ENCODE measurements at places on chromosomes 1 and 21.

- DNase-seq, result no peak
These were observed 125.8 kb downstream of the SLC45A1 start for GRCh38 chr1:8443558-8444194.

GRCh38 chr1:178576841-178577240 lies 63.9 kb downstream of the TEX35 start:
- no peak for DNase-seq

GRCh38 chr1:87331365-87332241 lies 2.9 kb downstream of the LMO4 start:
- no peak for DNase-seq

DNA sequence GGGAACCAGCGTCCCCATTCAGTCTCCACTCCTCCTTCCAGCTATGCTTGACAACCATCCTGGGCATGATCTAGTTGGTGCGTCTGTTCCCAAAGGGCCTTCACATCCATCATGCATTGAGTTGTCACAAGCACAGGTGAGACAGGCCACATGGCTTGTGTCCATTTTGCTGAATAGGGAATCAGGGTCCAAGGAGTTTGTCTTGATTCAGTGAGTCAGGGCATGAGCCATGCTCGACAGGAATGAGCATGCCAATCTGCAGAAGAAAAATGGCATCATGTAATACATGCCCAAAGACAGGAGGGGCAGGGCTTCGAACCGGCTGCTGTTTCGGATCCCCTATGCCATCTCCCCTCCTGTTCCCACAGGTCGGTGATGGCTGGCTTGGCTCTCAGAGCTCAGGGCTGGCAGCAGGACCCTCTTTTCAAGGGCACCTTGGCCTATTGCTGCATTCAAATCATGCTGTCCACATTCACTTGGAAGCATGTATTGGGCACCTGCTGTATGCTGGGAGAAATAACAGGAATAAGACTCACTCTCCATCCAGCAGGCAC lies 44.5 kb downstream of the PKP1 start:
- DNase-seq, result no peak

GRCh38 chr1:99465176-99465900 lies 180.6 kb upstream of the PALMD start:
- DNase-seq, result peak; percentile 95

DNA sequence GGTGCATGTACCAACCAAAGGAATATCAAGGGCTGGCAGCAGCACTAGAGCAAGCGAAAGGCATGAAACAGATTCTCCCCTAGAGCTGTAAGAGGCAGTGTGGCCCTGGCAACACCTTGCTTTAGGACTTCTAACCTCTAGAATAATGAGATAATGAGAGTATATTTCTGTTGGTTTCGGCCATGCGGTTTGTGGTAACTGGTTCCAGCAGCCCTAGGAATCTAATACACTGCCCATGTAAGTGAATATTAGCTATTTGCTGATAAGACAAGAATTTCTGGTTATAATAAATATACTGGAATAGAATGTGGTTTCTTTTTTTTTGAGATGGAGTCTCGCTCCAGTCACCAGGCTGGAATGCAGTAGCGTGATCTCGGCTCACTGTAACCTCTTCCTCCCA lies 199.4 kb downstream of the GABPA start:
- no peak for DNase-seq

GRCh38 chr1:21257431-21258135 lies 32.7 kb downstream of the ECE1 start:
- no peak for DNase-seq

- DNase-seq, result no peak
These were observed 81.4 kb upstream of the CASZ1 start for GRCh38 chr1:10877894-10878293.

GRCh38 chr21:42350927-42351426 lies at the start of gene TFF2:
TSS of gene TFF2 (minus strand) at chr21:42350994. CDS start at chr21:42350957, 37 bp downstream.
- DNase-seq, result no peak

DNA sequence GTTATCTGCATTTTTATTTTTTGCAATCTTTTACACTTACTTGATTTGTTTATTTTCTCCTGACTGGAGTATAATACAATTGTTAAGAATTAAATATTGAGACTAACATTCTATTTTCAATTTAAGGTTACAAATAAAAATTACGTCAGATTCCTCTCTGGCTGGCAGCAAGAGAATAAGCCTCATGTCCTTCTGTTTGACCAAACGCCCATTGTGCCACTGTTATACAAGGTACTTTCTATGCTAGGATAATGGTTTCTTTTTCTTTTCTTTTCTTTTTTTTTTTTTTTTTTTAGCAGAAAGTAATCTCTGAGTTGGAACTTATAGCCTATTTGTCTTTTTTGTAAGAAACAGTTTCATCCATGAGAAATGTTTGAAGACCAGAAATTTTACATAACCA lies 20.0 kb downstream of the DNAJC16 start:
- DNase-seq, result no peak

- DNase-seq, result no peak
These were observed 56.6 kb downstream of the SYT6 start for GRCh38 chr1:114097109-114097508.

DNA sequence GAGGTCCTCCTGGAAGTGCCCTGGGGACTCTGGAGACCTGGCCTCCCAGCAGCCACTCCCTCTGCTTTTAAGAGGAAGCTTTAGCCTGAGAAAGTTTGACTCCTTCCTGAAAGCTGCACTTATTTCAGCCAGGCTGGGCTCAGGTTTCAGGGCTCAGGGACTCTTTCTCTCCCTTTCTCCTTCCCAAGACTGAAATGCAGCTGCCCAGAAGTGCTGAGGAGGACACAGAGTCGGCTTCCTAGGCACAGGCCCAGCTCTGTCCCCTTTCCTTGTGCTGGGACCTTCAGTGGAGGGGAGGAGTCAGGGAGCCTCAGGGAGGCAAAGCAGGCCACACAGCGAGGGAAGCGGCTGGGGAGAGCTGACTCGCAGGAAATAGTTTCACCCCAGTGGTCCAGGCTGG lies 137.3 kb downstream of the NAV1 start:
- DNase-seq, result no peak

GRCh38 chr1:163709636-163710035 lies 387.9 kb downstream of the NUF2 start:
- no peak for DNase-seq

- DNase-seq, result no peak
These were observed 20.8 kb upstream of the PDZK1IP1 start for GRCh38 chr1:47210666-47211065.

GRCh38 chr1:161013488-161014230 lies 7.3 kb downstream of the F11R start:
- DNase-seq, result no peak

DNA sequence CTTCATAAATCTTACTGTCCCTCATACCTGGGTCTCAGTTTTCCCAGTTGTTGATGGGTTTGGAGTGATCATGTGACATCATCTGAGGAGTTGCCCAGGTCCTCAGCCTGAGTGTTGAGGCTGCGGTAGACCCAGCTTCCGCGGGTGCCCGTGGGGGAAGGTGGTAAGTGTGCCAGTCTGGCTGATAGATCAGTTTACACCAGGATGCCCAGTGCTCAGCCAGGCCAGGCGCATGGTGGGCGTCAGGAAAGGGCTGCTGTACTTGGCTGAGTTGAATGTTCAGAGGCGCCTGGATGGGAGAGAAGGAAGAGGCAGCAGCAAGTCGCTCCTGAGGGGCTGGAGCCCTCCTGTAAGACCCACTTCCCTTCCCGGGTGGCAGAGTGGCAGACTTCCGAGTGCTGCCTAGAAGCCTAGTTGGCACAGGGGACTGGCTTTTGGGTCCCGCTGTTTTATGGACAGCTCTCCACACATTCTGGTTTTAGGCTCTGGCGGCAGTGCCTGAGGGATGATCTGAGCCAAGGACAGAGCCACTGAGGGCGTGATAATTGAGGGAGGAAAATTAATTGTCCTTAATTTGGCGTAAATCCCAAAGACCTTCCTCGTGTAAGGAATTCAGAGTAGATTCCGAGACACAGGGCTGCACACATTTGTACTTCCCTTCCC lies 35.8 kb downstream of the PTPRF start:
- DNase-seq, result no peak

GRCh38 chr1:7264101-7264500 lies 478.8 kb downstream of the CAMTA1 start:
- no peak for DNase-seq

GRCh38 chr1:23530747-23531561 lies at the start of gene E2F2:
TSS of gene E2F2 (minus strand) at chr1:23531233. CDS start at chr1:23530793, 440 bp downstream.
- DNase-seq, result peak; percentile 46

DNA sequence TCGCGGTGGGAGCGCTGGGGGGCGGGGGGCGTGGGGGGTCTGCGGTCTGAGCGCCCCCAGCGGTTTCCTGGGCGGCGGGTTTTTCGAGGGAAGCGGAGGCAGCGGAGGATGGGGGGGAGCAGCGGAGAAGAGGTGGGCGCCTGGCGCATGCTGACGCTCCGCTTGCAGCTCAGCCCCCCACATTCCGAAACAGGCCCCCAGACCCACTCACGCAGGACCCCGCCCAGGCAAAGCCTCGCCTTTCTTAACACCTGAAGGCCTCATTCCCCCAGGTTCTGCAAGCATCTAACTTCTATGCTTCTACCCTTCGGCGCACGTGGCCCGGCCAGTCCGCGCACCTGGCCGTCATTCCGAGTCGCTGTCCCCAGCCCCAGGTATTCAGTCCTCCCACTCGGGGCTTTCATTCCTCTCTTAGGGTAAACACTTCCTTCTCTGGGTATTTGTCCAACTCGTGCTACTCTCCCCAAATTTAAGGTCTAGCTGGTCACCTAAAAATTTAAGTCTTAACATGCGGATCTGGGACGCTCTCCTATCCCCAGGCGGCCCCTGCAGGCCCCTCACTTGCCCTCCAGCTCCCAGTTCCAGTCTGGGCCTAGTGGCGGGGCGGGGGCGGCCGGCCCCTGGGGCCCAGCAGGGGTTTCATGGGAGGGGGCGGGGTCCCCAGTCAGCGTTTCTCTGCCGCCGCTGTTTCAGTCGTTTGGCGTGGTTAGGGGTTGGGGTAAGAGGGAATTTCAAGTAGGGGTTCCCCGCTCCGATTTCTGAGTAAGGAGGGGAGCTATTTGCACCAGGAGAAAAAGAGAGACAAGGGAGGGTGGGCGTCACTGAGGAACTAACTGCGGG lies 2.8 kb upstream of the ZBTB7B start:
- no peak for DNase-seq

DNA sequence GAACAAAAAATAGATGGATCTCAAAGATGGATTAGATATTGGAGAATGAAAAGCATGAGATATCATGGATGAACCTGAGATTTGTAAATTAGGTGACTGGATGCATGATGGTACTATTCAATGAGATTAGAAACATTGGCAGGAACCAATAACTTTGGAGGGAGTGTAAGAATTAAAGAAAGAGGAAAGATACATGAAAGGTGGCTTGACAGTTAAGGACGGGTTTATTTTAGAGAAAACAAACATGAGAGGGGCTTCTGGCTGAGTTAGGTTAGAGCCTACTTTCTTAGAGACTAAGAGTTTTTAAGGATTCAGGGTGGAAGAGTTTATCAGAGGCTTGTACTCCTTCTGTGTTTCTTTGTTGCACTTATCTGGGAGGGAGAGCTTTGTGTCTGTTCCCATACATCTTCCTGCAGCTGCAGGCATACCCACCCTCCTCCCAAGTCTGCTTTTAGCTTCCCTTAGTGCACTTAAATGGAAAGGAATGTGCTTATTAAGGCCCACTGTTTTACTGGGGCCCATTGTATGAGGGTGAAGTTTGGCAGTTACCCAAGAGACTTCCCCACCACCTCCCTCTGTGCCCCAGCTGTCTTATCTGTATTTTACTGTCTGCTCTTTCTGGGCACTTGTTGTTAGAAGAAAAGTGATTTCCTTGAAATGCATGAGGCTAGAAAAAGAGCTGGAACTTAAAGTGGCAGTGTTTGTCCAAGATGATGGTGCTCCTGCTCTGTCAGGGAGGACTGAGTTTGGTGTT lies 26.1 kb upstream of the CR2 start:
- DNase-seq, result no peak

- no peak for DNase-seq
These were observed 3.4 kb downstream of the POU3F1 start for GRCh38 chr1:38043036-38043747.

DNA sequence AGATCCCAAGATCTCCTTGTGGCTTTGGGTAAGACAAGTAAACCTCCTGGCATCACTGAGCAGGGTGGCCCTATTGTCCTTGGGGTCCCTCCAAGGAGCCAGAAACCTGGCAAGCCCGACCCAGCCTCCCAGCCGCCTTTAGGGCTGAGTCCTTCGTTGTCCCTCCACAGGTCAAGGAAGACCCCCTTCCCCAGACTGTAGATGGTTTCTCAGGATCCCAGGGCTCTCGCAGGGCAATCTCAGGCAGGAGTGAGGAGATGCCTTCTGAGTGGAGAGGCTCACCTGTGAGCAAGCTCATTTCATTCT lies 71.6 kb upstream of the CSF3R start:
- no peak for DNase-seq

DNA sequence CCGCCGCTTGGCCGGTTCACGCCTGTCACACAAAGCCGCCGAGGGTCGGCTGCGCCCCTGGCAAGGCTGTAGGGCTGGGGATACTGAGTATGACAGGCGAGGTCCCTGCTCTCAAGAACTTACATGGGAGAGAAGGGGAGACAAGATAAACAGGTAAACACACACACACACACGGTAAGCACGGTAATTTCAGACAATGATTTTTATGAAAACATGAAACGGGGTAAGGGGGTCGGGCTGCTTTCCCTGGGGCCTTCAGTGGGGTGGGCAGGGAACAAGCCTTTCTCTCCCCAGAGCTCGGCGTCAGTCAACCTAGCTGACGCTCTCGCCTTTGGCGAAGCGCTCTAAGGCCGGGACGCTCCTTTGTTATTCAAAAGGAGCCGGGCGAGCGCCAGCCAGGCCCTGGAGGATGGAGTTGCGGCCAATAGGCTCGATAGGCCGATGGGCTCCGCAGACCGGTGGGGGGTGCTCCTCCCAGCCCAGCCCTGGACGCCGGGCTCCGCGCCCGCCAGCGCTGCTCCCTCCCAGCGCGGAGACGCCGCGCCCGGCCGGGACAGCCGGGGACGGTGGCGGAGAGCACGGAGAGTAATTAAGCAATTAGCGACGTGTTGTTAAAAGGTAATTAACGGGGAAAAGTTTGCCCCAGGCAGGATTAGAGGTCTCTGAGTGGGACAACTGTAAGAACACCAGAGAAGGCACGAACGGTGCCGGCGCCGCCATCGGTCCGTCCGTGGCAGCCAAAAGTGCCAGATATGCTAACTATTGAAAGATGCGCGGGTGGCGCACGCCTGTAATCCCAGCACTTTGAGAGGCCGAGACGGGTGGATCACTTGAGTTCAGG lies 950 bp upstream of the INKA2 start:
- DNase-seq, result no peak
